Iris pigment epithelial cell (primary cell): ENCODE measurements at places on chromosomes 5 and 9.

DNA sequence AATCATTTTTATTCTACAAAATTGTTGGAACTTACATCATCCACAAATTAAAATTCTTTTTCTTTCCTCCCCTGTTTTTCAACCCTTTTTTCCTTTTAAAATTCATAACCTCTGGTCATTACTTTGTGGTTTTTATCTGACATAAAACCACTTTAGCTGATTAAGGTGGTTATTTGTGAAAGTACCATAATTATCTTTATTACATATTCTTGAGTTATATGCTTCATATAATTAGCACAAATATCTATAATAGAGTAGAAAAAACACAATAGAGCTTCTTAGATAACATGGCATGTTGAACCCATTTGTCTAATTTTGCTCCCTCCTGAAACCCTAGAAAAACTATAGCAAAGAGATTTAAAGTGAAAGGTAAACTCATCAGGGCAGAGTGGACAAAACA, 22.9 kb upstream of the PPIC start:
- DNase-seq, result no peak

DNA sequence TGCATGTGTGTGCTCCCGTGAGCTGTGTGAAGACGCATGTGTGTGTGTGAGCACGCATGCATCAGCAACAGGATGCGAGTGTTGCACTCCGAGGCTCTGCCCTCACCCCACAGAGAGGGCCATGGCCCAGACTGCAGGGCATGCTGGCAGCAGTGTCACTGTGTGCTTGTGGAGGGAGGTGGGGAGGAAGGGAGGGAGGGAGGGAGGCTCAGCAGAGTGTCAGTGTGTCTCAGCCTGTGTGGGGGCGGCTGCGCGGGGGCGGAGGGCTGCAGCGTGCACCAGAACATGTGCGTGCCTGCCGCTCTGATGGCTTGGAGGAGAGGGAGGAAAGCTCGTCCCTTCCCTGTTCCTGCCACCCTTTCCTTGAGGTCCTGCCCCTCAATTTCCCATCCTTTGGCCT, 5.3 kb downstream of the CAMK2A start:
- no peak for DNase-seq

DNA sequence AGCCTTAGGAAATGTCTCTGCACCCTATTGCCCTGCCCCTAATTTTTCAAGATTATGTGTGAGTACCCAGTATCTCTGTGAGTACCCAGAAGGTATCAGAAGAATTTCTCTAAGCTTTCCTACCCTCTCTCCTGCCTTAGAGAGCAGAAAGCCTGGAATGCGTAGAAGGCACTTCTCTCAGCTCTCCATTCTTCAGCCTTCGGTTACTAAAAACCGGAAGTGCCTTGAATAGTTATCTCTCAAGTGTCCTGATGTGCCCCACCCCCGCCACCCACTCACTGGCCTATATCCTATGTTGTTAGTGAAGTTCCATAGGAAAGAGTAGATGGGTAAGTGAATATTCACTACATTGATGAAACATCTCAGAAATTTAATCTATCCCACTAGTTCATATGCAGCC, 210.7 kb upstream of the CDH10 start:
- no peak for DNase-seq

- no peak for DNase-seq
These were observed 68.6 kb upstream of the CKMT2 start for GRCh38 chr5:81164476-81164875.

GRCh38 chr5:88188458-88189132, 80.0 kb downstream of the TMEM161B start:
- DNase-seq, result no peak

DNA sequence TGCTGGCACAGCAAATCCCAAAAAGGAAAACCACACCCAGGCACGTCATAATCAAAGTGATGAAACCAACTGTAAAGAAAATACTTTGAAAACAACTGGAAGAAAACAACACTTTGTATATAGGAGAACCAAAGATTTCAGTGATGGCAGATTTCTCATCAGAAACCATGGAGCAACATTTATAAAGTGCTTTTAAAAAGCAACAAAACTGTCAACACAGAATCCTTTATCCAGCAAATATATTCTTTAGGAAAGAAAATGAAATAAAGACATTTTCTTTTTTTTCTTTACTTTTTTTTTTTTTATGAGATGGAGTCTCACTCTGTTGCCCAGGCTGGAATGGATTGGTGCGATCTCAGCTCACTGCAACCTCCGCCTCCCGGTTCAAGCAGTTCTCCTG, 5.3 kb upstream of the FAM151B start:
- DNase-seq, result no peak

DNA sequence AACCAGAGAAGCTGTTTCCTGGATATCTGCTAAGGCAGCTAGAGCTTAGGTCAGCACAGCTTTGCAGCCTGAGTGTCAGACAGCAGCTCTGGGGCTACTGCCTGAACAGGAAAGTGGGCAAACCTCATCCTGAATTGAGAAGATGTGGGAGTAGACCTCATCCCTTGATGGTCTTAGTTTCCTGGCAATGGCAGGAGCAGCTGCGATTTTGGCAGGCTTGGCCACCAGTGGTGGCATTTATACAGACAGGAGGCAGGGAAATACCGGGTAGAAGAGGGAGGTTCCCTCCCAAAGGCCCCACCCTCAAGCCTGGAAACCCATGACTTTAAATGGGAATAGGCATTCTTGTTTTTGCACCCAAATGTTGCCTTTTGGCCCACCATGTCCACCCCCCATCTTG, 69.7 kb downstream of the LIX1 start:
- DNase-seq, result no peak

GRCh38 chr5:64861281-64861680, 92.6 kb downstream of the CWC27 start:
- no peak for DNase-seq

DNA sequence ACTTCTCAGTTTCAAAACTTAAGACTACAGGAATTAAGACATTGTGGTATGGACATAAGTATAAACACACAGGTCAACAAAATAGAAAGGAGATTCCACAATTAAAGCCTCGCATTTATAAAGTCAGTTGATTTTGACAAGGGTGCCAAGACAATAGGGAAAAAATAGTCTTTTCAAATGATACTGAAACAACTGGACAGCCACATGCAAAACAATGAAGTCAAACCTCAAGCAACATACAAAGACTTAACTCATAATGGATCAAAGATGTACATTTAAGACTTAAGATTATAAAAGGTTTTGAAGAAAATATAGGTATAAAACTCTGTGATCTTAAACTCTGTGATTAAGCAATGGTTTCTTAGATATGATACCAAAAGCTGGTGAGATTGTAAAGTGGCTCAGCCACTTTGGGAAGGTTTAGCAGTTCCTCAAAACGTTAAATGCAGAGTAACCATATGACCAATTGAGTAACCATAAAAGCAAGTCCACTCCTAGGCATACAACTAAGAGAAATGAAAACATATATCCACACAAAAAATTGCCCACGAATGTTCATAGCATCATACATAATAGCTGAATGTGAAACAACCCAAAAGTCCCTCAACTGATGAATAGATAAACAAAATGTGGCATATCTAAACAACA, 22.0 kb downstream of the HINT1 start:
- DNase-seq, result no peak

DNA sequence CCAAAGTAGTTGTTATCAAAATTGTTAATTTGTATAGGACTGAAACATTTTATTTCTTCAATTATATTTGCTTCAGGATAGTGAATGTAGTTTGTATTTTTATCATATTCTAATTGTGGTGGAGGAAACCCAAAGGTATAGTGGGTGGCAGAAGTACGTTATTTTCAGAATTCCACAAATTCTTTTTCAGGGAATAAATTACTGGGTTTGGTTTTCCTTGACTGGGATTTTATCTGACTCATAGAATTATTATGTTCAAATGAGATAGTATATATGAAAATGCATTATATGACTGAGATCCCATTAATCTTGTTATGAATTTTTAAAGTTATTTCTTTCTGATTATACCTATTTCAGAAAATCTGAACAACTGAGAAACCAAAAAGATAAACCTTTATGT, 73.7 kb downstream of the VPS13A start:
- no peak for DNase-seq
